Thoracic aorta (tissue), 2 donors: ENCODE measurements at places on chromosomes 3 and 15.

DNA sequence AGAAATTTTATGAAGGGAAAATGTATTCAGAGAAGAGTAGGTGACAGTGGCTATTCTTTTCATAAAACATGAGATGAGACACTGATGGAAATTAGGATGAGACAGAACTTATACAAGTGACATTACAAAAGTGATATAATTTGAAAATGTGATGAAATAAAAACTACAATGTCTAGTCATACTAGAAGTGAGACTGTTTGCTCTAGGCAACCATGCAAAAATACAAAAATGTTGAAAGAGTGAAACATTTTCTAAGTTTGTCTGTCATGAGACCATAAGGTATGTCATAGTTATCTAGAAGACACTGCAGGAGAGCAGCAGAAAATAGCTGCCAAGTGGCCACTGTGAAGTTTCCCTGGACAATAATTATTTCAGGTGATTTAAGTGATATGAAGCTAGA is 459.5 kb downstream of the DIPK2A start:
- no peak for DNase-seq

- DNase-seq, result no peak
These were observed 622.5 kb downstream of the TBL1XR1 start for GRCh38 chr3:176574786-176575185.

DNA sequence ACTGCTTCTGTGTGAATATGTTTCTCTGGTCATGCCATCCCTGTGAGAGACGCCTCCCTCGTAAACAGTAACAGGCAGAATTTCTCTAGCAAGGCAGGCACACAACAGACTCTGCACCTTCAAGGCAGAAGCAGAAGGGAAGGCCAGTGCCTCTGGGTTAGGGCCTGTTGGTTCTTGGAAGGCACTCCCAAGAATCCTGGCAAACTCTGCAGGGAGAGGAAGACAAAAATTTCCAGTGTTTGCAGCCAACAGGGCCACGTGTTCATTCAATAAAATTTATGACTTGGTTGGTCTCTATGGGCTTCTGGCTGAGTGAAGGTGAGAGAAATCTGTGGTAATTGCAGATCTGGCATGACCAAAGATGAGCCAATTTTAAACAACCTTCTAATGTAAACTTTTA is 39.3 kb downstream of the NFKBIZ start:
- DNase-seq, result no peak

- DNase-seq, result no peak
These were observed 341.4 kb upstream of the SGO1 start for GRCh38 chr3:20527368-20527767.

DNA sequence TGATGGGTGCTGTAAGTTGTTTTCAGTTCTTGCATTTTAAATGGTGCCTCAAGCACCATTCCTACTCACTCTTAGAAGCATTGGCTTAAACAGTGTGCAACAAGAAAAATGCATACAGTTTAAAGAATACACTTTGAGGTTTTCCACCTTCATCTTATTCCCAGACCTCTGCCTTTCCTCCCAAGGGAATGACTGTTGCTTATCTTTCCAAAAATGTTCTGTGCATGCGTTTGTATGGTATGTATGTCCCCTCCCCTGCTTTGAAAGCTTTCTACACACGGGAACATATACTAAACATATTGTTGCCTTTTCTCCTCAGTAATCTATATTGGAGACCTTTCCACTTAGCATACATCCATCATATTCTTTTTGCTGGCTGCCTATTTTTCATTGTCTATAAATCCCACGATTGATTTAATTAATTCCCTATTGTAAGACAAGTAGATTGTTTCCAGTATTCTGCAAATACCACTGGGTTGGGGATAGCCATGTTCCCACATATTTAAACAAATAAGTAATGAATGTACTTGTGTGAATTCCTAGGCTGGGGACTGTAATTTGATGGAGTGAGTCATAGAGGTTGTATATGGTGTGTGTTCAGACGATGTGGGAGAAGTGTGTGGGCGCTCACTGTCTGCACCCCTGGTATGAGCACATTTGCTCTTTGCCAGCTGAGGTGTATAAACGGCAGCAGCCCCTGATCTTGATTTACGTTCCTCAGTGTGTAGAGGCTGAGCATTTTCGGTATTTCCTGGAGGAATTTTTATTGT is 5.8 kb downstream of the TRAK1 start:
- no peak for DNase-seq

GRCh38 chr3:4151859-4152258 is 151.3 kb upstream of the SETMAR start:
- no peak for DNase-seq

- no peak for DNase-seq
These were observed 779.8 kb upstream of the LMCD1 start for GRCh38 chr3:7721869-7722268.

DNA sequence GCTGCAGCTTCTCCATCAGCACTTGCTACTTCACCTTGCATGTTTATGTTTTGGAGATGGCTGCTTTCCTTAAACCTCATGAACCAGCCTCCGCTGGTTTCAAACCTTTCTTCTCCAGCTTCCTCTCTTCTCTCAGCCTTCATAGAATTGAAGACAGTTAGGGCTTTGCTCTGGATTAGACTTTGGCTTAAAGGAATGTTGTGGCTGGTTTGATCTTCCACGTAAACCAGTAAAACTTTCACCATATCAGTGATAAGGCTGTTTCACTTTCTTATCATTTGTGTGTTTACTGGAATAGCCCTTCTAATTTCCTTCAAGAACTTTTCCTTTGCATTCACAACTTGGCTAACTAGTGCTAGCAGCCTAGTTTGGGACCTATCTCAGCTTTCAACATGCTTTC is 11.7 kb upstream of the GNAT1 start:
- no peak for DNase-seq

- DNase-seq, result no peak
These were observed 448.8 kb upstream of the TPRG1 start for GRCh38 chr3:188722963-188723362.

DNA sequence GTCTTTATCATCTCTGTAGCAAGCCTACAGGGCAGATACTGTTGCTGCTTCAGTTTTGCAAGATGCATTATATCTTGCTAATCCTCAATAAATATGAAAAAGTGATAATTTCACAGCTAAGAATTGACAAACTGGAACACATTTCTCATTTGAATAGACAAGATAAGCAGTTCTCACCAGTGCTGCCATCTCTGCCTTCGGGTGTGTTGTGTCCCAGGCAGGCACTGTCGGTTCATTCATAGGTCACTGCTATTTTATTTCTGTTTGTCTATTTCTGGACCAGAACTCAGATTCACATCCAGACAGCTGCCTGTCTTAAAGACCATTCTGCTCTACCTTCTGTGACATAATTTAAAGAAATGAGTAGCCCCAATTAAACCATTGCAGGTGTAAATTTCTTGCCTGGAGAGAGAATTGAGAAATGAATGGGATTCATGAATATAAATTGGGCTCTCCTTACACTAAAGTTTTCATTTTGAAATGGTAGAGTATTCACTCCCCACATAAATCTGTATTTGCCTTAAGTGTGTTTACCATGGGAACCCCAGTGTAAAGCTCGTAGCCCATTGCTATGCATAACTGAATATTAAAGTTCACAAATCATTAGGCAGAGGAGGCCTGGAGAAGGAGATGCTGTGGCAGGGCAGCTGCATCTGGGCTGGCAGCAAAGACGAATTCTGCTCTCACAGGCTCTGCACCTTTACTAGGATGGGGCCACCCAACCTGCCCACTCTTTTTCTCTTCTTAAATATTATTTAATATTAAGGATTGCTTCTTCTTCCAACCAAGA is 149.9 kb downstream of the ARPP21 start:
- DNase-seq, result no peak

DNA sequence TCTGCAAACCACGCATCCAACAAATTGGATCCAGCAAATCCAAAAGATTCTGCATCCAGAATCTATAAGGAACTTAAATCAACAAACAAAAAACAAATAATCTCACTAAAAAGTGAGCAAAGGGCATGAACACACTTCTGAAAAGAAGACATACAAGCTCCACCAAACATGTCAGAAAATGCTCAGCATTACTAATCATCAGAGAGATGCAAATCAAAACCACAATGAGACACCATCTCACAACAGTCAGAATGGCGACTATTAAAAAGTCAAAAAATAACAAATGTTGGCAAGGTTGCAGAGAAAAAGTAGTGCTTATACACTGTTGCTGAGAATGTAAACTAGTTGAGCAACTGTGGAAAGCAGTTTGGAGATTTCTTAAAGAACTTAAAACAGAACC is 21.6 kb upstream of the SLC25A36 start:
- DNase-seq, result no peak

- DNase-seq, result no peak
These were observed 10.7 kb upstream of the RFTN1 start for GRCh38 chr3:16524196-16524595.
